ENCODE measurements at places on chromosomes 3 and 15. TPM values are rescaled to one million over a fixed set of nuclear protein-coding genes. Genes with fewer than 3 reads are reported as not detected.

The CLDN1 gene
- not detected for total RNA-seq

The CDHR4 gene
- 0.22 TPM for total RNA-seq

The SOX2 gene
- total RNA-seq: not detected

The WDR5B gene
- total RNA-seq: 7.6 TPM

The PP2D1 gene
- total RNA-seq: not detected

The RTP1 gene
- not detected for total RNA-seq

The TRAT1 gene
- total RNA-seq: 56.0 TPM

The FOXP1 gene
- total RNA-seq: 178 TPM

The IL17RE gene
- 0.94 TPM for total RNA-seq

The IL5RA gene
- total RNA-seq: 0.48 TPM

The GPR149 gene
- not detected for total RNA-seq

The PFKFB4 gene
- 60.7 TPM for total RNA-seq

The SATB1 gene
- total RNA-seq: 288 TPM

GRCh38 chr3:53103397-53104296 lies 26.6 kb downstream of the RFT1 start:
- DNase-seq: peak; percentile 22

DNA sequence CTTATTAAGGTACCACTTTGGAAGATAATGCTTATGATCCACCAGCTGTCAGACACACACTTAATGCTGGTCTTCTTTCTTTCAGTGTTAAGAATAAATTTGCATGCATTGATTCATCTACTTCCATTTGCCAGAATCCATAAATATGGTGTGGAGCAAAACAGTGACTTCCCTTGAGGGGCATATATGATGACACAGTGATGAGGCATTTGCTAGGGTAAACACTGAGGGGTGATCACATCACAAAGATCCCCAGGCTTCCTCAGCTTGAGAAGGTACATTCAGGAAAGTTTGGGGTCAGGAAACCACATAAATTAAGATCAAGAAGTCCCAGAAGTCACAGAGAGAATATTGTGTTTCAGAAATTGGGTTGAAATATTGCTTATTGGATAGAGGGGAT lies 9.9 kb upstream of the ZBED2 start:
- no peak for DNase-seq

GRCh38 chr3:146777941-146778340 lies 172.8 kb upstream of the PLSCR5 start:
- no peak for DNase-seq

- no peak for DNase-seq
Measured at GRCh38 chr3:62241279-62241678, 132.1 kb downstream of the FEZF2 start.

DNA sequence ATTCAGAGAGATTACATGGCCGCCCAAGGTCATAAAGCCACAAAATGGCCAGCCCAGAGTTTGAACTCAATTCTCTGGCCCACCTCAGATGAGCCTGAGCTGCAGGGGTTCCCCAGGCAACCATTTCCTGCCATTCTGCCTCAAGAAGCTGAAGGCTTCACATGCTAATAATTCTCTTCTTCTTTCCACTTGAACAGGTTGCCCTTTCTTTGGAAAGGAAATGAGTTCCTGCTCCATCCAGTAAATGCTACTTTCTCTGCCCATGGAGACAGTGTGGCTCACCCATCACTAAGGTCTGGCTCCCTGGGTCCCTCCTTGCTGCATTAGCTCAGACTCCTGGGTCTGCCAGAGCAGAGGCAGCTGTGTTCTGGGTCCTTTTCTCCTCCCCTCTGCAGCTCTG lies 48.2 kb downstream of the TRIM42 start:
- no peak for DNase-seq

GRCh38 chr3:193452338-193452737 lies 73.8 kb upstream of the ATP13A5 start:
- no peak for DNase-seq

DNA sequence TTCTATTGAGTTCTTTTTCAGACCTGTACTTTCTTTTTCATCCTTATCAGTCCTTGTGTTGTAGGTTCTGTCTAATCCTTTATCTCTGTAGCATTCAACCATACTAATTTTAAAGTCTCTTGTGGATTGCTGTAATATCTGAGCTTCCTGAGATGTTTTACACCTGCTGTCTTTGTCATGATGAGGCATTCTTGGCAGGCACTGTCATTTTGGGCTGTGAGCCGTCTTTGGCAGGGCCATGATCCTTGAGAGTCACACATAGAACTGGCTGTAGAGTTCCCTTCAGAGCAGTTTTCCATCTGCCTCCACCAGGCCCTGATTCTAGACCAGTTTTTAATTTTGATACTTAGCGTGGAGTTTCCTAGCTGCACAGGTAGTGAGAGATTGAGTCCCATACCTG lies 6.7 kb downstream of the EFCC1 start:
- no peak for DNase-seq

DNA sequence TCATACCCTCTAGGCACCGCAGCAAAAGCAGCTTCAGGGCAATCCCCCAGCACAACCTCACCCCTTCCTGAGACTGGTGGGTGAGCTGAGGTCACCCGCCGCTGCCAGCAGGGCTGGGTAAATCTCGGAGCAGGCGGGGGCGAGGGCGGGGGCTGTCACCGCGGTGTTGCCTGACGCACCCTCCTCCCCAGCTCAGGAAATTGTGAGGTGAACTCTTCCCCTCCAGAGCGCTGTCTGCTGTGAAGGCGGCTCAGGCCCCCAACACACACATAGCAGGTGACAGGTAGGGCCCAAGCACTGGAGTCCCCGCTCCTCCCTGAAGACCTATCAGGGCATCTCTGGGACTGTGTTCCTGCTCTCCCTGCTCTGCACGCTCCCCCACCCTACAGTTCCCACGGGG lies 30.2 kb upstream of the FURIN start:
- DNase-seq: peak; percentile 77

DNA sequence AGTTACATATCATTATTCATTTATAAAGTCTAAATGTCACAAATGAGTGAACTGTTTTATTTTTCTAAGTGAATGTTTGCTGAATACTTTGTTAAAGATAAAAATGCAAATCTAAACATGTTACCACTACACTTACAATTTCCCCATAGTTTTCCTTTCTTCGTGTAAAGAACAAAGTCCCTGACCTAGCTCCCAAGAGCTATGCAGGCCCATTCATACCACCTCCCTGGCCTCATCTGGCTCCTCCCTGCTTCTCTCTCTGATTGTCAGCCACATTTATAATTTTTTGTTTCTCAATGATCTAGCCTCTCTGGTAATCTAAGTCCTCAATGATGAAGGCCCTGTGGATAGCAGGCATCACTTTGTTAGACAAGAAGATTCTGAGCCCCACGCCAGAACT lies 31.0 kb upstream of the OR5K4 start:
- no peak for DNase-seq

DNA sequence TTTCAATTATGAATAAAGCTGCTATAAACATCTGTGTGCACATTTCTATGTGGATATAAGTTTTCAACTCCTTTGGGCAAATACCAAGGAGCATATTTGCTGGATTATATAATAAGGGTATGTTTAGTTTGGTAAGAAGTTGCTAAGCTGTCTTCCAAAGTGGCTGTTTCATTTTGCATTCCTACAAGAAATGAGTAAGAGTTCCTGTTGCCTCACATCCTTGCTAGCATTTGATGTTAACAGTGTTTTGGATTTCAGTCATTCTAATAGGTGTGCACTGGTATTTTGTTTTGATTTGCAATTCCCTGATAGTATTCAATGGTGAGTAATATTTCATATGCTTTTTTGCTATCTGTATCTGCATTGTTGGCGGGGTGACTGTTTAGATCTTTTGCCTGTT lies 120.7 kb upstream of the MDFIC2 start:
- no peak for DNase-seq

DNA sequence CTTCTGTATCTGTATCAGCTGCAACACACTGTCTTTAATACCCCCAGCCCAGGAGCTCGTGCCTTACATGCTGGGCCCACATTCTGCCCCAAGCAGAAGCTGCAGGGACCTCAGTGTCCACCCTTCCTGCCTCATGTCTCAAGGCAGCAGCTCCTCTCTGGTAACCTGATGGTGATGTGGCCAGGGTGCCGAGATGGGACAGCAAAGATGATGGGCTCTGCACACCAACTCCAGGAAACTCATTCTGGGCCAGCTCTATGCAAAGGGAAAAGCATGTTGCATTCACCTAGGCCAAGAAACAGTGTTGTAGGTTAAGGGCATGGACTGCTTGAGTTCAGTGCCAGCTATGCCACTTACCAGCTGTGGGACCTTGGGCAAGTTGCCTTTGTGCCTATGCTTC lies 79.5 kb upstream of the PRR23C start:
- no peak for DNase-seq

- no peak for DNase-seq
Measured at GRCh38 chr15:98614681-98615080, 33.7 kb upstream of the IGF1R start.

DNA sequence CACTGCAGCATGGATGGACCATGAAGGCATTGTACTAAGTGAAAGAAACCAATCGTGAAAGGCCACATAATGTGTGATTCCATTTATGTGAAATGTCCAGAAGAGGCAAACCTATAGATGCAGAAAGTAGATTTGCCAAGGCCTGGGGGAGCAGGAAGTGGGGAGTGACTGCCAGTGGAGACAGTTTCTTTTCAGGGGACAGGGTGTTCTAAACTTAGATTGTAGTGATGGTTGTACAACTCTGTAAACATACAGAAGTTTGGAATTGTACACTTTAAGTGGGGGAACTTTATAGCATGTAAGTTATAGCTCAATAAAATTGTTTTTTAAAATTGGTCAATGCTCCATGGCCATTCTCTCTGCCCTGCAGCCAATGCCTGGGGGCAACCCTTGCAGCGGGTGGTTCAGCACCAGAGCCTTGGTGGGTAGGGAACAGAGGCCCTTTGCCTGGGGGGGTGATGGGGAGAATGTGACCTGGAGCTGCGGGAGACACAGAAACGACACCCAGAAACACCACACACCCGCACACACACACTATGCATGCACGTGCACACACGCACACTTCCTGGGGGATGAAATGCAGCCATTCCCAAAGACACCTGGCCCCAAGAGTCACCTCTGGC lies 43.1 kb downstream of the DNAJB8 start:
- no peak for DNase-seq

GRCh38 chr3:108180194-108180593 lies 42.0 kb downstream of the IFT57 start:
- no peak for DNase-seq

DNA sequence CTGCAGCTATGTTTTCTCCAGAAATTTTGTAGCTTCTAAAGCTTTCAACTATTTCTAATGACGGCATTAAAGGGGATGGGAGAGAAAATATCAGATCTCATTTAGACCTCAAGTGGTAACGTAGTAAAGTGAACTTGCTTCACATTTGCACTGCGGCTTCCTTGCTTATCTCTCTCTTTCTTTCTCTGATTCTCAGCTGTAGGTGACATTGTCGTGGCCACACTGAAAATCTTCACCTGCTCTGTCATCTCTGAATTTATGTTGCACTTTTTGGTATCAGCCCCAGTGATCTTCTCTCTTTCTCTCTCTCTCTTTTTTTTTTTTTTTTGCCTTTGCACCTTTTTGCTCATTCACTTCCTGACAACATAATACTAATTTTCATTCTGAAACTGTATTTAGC lies 254.1 kb upstream of the SATB1 start:
- DNase-seq: no peak

DNA sequence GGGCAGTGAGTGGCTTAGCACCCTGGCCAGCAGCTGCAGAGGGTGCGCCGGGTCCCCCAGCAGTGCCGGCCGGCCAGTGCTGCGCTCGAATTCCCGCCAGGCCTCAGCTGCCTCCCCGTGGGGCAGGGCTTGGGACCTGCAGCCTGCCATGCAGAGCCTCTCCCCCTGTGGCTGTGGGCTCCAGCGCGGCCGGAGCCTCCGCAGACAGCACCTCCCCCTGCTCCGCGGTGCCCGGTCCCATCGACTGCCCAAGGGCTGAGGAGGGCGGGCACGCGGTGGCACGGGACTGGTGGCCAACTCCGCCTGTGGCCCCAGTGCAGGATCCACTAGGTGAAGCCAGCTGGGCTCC lies 386.3 kb downstream of the CNTN4 start:
- DNase-seq: no peak

- peak; percentile 85 for DNase-seq
Measured at GRCh38 chr15:44195151-44195740, at the start of gene FRMD5. FRMD5 (minus strand) TSS chr15:44195271.

DNA sequence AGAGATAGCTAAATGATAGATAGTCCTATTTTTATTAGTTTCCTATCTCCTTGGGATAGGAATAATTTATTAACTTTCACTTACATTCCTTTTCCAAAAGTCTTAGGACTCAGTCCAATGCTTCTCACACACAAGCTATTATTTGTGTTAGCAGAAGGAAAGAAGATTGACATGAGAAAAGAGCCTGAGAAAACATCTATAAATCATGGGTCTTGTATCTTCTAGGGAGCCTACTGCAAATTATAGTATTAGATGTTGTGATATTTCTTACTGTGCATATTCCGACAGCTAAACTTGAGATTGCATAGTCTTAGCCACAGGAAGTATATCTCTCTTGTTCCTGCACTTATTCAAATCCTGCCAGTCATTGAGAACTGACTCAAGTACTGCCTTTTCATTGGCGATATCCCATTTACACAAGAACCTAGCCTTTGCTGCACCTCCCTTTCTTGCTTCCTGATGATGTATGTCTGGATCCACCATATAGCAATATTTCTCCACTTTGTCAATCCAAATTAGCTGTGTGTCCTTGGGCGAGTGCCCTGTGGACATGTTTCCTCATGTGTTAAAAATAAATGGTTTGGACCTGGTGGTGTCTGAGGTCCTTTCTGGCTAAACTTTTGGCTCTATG lies 245.1 kb upstream of the LMCD1 start:
- no peak for DNase-seq

DNA sequence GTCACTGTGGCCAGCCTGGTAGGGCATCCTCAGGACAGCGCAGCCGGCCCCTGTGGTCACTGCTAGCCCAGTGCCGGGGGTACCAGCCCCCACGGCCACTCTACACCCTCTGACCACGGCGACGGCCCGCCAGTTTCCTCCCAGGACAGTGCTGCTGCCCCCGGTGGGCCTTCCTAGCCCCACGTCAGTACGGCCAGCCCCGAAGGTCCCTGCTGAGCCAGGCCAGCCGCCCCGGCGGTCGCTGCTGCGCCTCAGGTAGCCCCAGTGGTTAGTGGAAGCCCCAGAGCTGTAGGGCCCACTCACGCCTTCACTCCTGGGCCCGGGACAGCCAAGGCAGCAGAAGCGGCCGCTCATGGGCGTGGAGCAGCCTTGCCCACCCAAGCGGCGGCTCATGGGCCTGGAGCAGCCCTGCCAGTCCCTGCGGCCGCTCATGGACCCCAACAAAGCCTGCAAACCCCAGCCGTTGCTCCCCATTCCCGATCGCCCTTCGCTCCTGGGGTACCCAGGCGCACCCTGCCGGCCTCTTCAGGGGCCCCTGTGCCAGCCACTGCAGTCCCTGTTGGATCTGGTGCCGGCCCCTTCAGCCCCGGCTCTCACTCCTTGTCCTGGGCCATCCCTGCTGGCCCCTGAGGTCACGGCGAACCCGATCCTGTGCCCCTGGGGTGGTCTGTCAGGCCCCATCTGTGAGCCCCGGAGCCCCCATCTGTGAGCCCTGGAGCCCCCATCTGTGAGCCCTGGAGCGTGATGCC lies 9.5 kb upstream of the ROPN1B start:
- DNase-seq: no peak

Data from activated naive CD8-positive, alpha-beta T cell treated with anti-CD3 and anti-CD28 coated beads, Interleukin-2, amount 10 ng/mL, durations not matched to agents 7 days and 5 days (primary cell).